ENCODE measurements at places on chromosomes 16 and 17. TPM values are rescaled to one million over a fixed set of nuclear protein-coding genes. Genes with fewer than 3 reads are reported as not detected.

DNA sequence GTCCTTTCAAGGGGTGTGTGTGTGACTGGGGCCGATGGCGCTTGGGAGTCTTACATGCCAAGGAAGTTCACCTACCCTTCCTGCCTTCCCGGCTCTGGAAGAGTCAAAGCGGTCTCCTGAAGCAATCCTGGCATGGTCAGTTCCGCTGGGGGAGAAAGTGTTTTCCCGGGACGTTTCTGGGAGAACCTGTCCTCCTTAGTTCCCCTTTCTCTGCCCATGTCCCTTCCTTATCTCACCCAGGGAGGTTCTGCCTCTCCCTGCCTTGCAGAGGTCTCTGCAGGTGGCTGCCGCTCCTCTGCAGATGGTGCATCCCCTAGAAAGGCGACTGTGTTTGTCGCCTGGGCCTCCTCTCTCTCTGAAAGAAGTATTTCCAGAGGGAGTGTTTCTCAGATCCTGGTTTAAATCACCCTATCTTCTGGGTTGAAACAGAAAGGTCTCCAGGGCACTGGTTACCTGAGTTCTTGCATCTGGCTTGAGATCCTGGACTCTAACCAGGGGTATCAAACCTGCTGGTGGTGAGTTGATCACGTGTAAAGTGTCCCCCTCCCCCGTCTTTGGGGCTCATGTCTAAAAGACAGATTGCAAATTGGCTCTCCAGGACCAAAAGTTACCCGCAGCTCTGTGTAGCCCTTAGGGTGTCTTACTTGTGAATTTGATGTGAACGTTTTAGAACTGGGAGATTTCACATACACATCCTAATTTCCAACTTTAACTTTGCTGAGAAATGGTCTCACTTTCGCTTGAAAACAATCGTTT is 1.9 kb downstream of the PRKCB start:
- DNase-seq = no peak

The RSAD1 gene
- total RNA-seq = 16.3 TPM

DNA sequence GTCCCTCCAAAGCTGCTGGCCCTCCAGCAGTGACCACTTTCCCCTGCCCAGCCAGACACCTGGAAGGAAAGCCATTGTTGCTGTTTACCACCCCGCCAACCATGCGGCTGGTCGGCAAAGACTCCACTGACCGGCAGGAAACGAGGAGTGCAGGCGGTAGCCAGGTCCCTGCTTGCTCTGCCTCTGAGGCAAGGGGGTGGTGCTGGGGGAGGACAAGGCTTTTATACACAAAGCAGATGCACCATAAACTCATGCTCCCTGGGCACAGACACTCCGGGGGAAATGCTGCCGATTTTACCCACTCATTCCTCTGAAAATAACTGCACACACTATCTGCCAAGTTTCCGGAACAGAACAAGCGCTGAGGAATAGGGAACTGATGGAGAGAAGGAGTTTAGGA is 62.8 kb upstream of the GRIN2A start:
- DNase-seq = no peak

DNA sequence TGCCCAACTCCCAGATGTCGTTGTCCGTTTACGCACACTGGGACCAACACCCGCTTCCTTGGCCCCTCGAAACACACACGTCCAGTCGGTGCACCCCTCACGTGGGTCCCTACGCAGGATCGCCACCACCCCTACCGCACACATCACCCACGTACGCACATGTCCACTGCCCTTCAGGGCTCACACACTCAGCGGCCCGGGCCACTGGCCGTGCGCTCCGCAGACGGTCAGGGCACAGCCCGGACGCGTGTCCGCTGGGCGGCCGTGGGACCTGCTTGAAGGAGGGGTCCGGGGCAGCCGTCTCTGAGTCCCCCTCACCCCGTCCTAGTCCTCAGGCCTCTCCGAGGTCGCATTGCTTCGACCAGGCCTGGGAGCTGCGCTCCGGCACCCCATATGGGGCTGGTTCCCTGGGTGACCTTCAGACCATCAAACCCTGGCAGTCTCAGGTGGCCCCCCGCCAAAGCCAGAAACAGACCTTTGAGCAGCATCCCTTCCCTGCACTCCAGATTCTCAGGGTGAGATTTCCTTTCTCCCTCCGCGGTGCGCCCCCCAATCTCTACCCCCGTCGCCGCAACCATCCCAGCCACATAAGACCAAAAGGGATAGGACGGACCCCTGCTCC is 914 bp upstream of the GPRC5B start:
- DNase-seq = peak; percentile 31

The C16orf96 gene
- total RNA-seq = not detected

The NFAT5 gene
- total RNA-seq = 42.5 TPM

GRCh38 chr16:89815639-89816348 is 653 bp downstream of the FANCA start:
- peak; percentile 9 for DNase-seq

DNA sequence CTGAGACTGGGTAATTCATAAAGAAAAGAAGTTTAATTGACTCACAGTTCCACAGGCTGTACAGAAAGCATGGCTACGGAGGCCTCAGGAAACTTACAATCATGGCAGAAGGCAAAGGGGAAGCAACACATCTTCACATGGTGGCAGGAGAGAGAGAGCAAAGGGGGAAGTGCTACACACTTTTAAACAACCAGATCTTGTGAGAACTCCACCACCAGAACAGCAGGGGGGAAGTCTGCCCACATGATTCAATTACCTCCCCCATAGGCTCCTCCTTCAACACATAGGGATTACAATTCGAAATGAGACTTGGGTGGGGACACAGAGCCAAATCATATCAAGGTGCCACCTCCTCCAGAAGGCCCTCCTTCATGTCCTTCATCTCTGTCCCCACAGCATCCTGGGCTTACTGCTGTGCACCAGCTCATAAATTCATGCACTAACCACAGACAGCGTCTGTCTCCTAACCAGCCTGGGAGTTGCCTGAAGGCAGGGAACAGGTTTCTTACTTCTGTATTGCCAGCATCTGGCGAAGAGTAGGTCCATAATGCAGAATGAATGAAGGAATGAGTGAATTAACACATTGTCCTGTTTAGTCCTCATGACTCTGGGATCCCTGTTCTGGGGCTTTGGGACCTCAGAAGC is 74.4 kb downstream of the WSB1 start:
- no peak for DNase-seq

- DNase-seq = no peak
Observed at GRCh38 chr16:67431775-67432505, 1.0 kb downstream of the HSD11B2 start.

GRCh38 chr17:72901083-72901482 is 191.4 kb downstream of the SLC39A11 start:
- DNase-seq = no peak
